ENCODE measurements at places on chromosomes 5 and 9. TPM values are rescaled to one million over a fixed set of nuclear protein-coding genes. Genes with fewer than 3 reads are reported as not detected.

SWI5 gene
- total RNA-seq: 17.7 TPM

ARID3C gene
- not detected for total RNA-seq

SHOC1 gene
- total RNA-seq: not detected

QRFP gene
- not detected for total RNA-seq

PGM5 gene
- total RNA-seq: 69.4 TPM

SLC1A1 gene
- total RNA-seq: not detected

FOXD4L4 gene
- total RNA-seq: under 0.01 TPM

RHOBTB3 gene
- total RNA-seq: 640 TPM

CCDC192 gene
- not detected for total RNA-seq
